ENCODE measurements at places on chromosomes 2 and 18. TPM values are rescaled to one million over a fixed set of nuclear protein-coding genes. Genes with fewer than 3 reads are reported as not detected.

ASXL3 gene
- total RNA-seq = 7.0 TPM

SGPP2 gene
- 18.5 TPM for total RNA-seq

CAVIN2 gene
- 67.6 TPM for total RNA-seq

PROKR1 gene
- total RNA-seq = not detected

GRCh38 chr18:76667603-76668002 is 154.8 kb upstream of the ZNF236 start:
- H3K27me3 ChIP-seq = no peaks in the 10 kb centered on the region
- no peaks in the 10 kb centered on the region for H3K36me3 ChIP-seq
- H3K4me3 ChIP-seq = no peak overlapping the region
- H3K27ac ChIP-seq = no peak overlapping the region
- no peaks in the 10 kb centered on the region for H3K4me1 ChIP-seq

- no peak overlapping the region for H3K4me3 ChIP-seq
- H3K27me3 ChIP-seq = no peaks in the 10 kb centered on the region
These were observed 71.2 kb upstream of the STPG4 start for GRCh38 chr2:47226132-47226922.

GRCh38 chr2:72425996-72426395 is 278.3 kb upstream of the CYP26B1 start:
- H3K27ac ChIP-seq = no peak overlapping the region
- H3K4me1 ChIP-seq = no peaks in the 10 kb centered on the region
- H3K36me3 ChIP-seq = no peaks in the 10 kb centered on the region
- no peaks in the 10 kb centered on the region for H3K27me3 ChIP-seq

DNA sequence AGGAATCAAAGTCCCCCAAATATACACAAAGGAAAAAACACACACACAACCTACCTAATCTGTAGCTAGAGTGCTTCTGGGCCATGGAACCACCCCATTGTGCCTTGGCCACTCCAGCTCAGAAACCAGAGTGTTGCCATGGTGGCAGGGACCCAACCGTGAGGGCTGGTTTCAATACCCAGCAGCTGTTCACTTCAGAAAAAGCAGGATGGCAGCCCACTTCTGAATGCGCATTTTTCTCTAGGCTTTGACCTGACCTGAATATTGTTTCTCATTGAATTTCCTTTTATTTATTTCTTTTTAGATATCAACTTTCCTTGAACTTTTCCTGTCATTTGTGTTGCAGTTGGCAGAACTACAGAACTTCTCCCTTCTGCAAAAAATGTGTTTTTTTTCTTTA is 43.0 kb upstream of the EHBP1 start:
- no peak overlapping the region for H3K4me3 ChIP-seq
- H3K36me3 ChIP-seq = no peaks in the 10 kb centered on the region
- peak overlapping the region; percentile 63 for H3K27ac ChIP-seq

DNA sequence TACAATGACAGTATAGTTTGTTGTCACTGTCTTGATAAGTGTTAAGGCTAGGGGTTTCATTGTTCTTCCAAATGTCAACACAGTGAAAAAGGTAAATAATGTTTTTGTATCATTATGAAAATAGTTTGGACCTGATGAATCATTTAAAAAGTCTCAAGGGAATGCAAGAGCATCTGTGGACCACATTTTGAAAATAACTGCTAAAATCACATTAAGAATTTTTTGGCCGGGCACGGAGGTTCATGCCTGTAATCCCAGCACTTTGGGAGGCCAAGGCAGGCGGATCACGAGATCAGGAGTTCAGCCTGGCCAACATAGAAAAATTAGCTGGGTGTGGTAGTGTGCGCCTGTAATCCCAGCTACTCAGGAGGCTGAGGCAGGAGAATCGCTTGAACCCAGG is 10.3 kb downstream of the SCN1A start:
- H3K4me1 ChIP-seq = no peaks in the 10 kb centered on the region
- H3K36me3 ChIP-seq = no peaks in the 10 kb centered on the region
- no peaks in the 10 kb centered on the region for H3K27me3 ChIP-seq
- H3K27ac ChIP-seq = no peak overlapping the region
- no peak overlapping the region for H3K4me3 ChIP-seq

GRCh38 chr18:46480226-46480625 is 176.8 kb downstream of the LOXHD1 start:
- H3K27me3 ChIP-seq = no peaks in the 10 kb centered on the region
- no peaks in the 10 kb centered on the region for H3K4me1 ChIP-seq
- DNase-seq = no peak
- no peak overlapping the region for H3K4me3 ChIP-seq

DNA sequence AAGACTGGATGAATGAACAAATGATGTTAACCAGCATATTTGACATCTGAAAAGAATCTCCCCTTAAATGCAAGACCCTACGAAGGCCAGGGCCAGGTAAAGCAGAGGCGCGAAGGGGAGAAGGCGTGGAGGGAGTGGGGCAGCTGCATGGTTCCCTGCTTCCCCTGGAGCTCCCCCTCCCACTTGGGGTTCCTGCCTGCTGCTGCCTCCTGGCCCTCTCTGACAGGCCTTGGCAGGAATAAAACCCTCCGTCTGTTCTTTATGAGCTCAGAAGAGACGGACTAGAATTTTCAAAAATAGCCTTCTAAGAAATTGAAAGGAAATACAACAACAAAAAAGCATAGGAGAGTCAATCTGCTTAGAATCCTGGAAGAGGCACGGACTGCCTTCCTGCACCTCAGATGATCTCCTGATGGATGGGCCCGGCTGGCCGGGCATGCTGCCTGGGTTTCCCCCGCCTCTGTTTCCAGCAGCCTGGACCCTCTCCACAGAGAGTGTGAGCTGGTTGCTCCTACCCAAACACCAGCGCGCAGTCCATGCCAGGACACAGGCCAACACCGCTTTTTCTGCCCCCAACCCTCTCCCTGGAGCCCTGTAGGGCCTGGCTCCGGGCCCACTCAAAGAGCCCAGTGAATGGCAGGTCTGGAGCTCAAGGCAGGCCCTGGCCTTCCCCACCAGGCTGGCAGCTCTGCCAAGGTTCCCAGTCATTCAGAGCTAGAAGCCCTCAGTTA is 23.9 kb downstream of the CFAP65 start:
- no peaks in the 10 kb centered on the region for H3K4me1 ChIP-seq
- no peaks in the 10 kb centered on the region for H3K36me3 ChIP-seq
- no peaks in the 10 kb centered on the region for H3K27me3 ChIP-seq
- H3K4me3 ChIP-seq = no peak overlapping the region
- no peak overlapping the region for H3K27ac ChIP-seq

DNA sequence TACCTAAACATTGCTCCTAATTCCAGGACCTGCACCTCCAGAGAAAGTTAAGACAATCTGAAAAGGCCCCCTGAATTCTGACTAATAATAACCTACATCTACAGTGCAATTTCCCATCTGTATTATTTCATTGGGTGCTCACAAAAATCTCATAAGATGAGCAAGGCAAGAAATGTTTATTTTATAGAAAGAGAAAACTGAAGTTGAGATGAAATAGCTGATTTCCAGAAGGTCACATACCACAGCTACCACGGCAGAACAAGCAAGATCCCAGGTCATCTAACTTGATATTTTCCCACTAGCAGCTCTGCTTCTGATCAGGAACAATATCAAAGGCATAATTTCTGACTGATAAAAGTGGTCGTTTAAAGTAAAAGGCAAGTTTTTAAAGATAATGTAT is 105.8 kb upstream of the COL5A2 start:
- H3K27ac ChIP-seq = no peak overlapping the region
- no peak for DNase-seq
- no peaks in the 10 kb centered on the region for H3K36me3 ChIP-seq
- no peaks in the 10 kb centered on the region for H3K27me3 ChIP-seq
- no peaks in the 10 kb centered on the region for H3K4me1 ChIP-seq

DNA sequence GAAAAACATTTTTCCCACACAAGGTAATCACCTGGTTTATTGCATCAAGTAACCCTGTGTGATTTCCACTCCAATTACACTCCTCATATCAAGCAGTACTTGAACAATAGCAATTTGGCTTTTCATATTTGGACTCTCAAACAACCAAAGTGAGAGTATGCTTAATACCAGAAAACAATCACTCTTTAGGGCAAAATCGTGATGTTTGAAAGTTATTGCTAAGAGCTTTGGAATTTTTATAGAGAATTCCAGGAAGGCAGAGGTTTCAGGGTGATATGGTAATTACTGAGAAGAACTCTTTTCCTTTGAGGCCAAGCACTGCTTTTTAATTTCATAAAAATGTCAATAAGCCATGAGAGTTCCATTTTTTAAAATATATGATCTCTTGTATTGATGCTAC is 779.5 kb upstream of the LRRTM1 start:
- no peaks in the 10 kb centered on the region for H3K4me1 ChIP-seq
- H3K4me3 ChIP-seq = no peak overlapping the region
- no peak overlapping the region for H3K27ac ChIP-seq
- no peaks in the 10 kb centered on the region for H3K36me3 ChIP-seq
- DNase-seq = no peak

DNA sequence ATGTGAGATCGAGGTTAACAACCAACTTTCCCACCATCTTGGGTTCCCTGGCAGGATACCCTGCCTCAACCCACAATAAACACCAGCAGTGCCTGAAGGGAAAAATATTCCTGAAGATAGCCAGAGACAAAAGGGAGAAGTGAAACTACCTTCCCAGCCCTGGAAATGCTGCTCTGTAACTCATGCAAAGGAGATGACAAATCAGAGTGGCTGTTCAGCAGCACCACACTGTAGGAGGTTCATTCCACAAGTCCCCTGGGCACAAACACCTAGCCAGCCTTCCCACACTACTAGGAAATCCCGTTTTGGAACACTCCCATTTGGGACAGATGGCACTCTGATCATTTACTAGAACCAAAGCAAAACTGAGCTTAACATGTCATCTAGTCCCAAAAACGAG is 190.7 kb upstream of the RBBP8 start:
- H3K36me3 ChIP-seq = no peaks in the 10 kb centered on the region
- H3K27me3 ChIP-seq = no peaks in the 10 kb centered on the region
- no peak overlapping the region for H3K4me3 ChIP-seq
- H3K27ac ChIP-seq = no peak overlapping the region
- DNase-seq = no peak

DNA sequence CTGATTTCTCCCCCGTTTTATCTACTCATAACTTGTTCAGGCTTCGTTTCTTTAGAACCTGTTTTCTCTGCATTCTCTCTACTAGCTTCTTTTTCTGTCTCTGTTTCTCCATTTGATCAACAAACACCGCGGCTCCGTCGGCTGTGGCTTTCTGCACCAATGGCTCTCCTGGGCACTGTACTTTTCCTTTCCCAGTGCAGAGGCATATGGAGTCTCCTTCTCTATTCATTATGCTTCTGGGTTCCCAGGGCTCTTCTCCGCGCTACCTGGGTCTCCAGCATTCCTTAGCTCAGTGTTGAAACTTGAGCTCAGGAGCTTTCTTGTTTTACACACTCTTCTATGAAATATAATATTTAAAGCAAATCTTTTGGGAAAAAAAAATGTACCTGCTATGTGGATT is 196.6 kb upstream of the SOX11 start:
- H3K4me3 ChIP-seq = no peak overlapping the region
- H3K36me3 ChIP-seq = no peaks in the 10 kb centered on the region
- H3K4me1 ChIP-seq = no peaks in the 10 kb centered on the region
- DNase-seq = no peak

All from ovary (tissue), 10 donors.